Upper lobe of right lung (tissue), 1 donor: ENCODE measurements at places on chromosomes 6 and 20. TPM values are rescaled to one million over a fixed set of nuclear protein-coding genes. Genes with fewer than 3 reads are reported as not detected.

- no peaks in the 10 kb centered on the region for H3K4me1 ChIP-seq
- H3K27me3 ChIP-seq = no peaks in the 10 kb centered on the region
- H3K27ac ChIP-seq = no peak overlapping the region
- no peak overlapping the region for H3K4me3 ChIP-seq
Measured at GRCh38 chr6:153613719-153614455, 425.2 kb upstream of the OPRM1 start.

DNA sequence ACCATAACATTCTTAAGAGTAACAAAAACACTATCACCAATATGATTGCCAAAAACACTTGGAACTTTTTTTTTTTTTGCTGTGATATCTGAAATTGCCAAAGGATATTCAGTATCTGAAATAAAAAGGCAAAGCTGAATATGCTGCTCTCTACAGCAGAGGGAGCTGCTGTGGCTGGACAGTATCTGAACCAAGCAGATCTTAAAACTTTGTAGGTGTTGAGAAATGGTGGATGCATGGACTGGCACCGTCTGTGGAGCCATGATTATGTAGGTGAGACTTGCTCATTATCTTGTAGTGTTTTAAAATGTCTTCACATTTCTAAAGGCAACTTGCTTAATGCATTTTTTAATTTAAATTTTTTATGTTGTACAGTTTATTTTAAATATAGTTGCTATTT lies 9.2 kb downstream of the PDCD2 start:
- H3K27me3 ChIP-seq = no peaks in the 10 kb centered on the region
- no peak for DNase-seq
- H3K27ac ChIP-seq = no peak overlapping the region
- no peak overlapping the region for H3K4me3 ChIP-seq
- peaks cover 93% of the 10 kb centered on the region for H3K36me3 ChIP-seq

GRCh38 chr20:18712882-18713281 lies 100.7 kb upstream of the SCP2D1 start:
- no peaks in the 10 kb centered on the region for H3K4me1 ChIP-seq
- no peaks in the 10 kb centered on the region for H3K36me3 ChIP-seq
- no peak overlapping the region for H3K4me3 ChIP-seq
- H3K27ac ChIP-seq = no peak overlapping the region
- no peak for DNase-seq

IP6K3 gene
- 4.6 TPM for total RNA-seq

ECHDC1 gene
- 105 TPM for total RNA-seq

- H3K27me3 ChIP-seq = no peaks in the 10 kb centered on the region
- H3K36me3 ChIP-seq = no peaks in the 10 kb centered on the region
- peaks cover 6% of the 10 kb centered on the region for H3K4me1 ChIP-seq
- DNase-seq = no peak
Measured at GRCh38 chr20:38962928-38963401, 821 bp downstream of the DHX35 start.

GRCh38 chr20:1370548-1371110 lies 22.2 kb downstream of the FKBP1A start:
- peaks cover 36% of the 10 kb centered on the region for H3K4me1 ChIP-seq
- H3K27ac ChIP-seq = no peak overlapping the region
- no peaks in the 10 kb centered on the region for H3K27me3 ChIP-seq
- no peak for DNase-seq

MAFB gene
- 37.3 TPM for total RNA-seq

HMGN3 gene
- total RNA-seq = 69.8 TPM

SH3BGRL2 gene
- 33.9 TPM for total RNA-seq

PSORS1C2 gene
- not detected for total RNA-seq
